ENCODE measurements at places on chromosomes 4 and X. TPM values are rescaled to one million over a fixed set of nuclear protein-coding genes. Genes with fewer than 3 reads are reported as not detected.

Gene MANBA
- 32.4 TPM for polyA plus RNA-seq

Gene GNRHR
- polyA plus RNA-seq = not detected

Gene CXorf51A
- not detected for polyA plus RNA-seq

Gene NUDT11
- 0.20 TPM for polyA plus RNA-seq

Gene NUP62CL
- 3.1 TPM for polyA plus RNA-seq

Gene NDNF
- polyA plus RNA-seq = not detected

Gene PNMA6A
- polyA plus RNA-seq = 0.14 TPM

Gene TMPRSS11E
- polyA plus RNA-seq = 0.20 TPM

Gene CABS1
- polyA plus RNA-seq = not detected
